ENCODE measurements at places on chromosomes 11 and 22.

GRCh38 chr11:43021466-43021865 lies 290.3 kb upstream of the API5 start:
- no peak for DNase-seq

- DNase-seq: peak; percentile 26
Measured at GRCh38 chr11:16607675-16608644, 130.5 kb upstream of the C11orf58 start.

GRCh38 chr11:66044757-66045156 lies 4.2 kb downstream of the GAL3ST3 start:
- DNase-seq: no peak

DNA sequence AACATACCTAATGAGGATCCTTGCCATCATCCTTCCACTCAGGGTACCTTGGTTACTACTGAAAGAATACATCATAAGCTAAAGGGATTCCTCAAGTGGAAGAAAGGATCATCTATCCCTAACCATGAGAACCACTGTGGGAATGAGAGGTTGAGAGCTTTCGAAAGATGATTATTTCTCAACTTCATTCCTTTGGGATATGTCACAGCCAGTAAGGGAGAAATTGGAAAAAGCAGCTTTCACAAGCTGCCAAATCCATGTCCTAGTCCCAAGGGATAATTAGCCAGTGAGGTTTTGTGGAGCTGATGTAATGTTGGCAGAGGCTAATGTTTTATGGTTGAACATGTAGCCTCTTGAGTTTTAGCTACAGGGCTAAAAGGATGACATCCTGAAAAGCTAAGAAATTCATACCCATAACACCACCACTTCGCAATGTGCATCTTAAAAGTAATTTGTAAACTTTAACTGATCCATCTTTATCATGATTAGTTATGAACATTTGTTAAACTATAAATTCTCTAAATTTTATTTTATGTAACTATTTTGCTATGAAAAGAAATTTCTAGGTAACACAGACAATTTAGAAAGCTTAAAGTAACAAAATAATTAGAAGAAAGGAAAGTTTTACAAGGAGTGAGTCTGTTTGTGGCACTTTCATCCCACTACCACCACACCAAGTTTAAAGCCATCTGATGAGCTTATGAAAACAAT lies 123.9 kb downstream of the MRTFA start:
- DNase-seq: no peak

DNA sequence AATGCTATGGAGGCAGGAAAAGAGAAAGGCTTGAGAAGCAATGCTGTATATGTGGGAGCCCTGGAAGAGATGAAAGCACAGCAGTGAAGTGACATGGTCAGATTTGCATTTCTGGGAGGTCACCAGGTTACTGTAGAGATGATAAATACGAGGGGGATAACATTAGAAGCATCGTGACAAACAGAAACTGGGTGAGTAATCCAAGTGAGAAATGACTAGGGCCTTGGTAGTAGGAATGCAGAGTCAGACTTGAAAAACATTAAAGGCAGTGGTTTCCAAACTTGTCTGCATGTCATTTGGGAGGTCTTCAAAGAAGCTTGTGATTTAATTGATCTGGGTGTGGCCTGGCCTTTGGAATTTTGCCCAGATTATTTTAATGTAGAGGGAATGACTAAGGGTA lies 43.9 kb downstream of the CCDC34 start:
- DNase-seq: no peak

GRCh38 chr11:122102426-122102825 lies 13.6 kb downstream of the BLID start:
- DNase-seq: no peak

Measured in NCI-H1048 (cell line).